ENCODE measurements at places on chromosomes 12 and 14.

DNA sequence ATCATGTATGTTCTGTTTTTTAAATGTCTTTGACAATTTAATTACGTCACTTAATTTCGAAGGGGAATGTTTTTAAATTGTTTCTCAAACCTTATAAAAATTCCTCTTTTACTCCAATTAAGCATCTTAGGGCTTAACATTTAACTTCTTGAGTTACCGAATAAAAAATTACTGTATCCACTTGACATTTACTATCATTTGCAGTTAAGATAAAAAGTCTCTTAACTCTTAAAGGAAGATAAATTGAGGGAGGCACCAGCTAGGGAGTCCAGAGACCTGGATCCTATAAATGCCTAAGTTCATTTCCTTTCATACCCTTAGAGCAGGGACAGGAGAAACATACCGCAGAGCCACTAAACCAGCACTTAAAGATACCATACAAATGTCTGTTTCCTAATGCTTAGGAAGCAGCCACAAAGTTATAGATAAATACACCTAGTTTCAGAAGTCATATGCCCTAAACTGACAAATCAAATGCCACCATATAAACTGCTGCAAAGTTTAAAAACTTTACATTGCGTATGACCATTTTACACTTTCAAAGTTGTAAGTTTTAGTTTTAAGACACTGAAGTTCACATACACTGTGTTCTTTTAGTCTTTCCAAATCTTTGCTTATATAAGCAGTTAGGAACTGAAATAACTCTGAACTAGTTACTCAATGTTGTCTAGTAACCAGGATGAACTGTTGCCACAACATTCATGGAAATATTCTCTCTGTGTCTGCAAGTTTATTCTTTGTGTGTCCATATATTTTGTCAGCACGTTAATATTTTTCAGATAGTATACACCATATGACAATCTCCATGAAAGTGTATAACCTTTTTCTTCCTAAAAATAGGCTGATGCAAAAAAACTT is 71.2 kb downstream of the GALNT4 start:
- no peak for DNase-seq

DNA sequence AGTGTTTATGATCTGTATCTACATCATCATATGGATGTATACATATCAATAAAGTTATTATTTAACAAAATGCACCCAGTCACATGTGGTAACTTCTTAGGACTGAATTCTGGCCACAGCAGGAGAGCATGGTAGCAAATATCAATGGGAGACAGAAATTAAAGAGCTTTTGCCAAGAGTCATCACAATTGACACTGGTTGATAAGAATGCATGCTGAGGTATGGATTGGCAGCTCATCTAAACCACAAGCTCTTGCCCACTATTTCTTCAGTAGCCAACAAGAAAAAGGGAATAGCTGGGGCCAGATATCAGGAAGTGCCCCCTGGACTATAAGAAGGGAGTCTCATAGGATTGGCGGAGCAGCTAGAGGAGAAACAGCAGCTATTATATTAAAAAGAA is 9.4 kb upstream of the PTGR2 start:
- no peak for DNase-seq

- no peak for DNase-seq
These were observed 49.2 kb downstream of the ARF6 start for GRCh38 chr14:49942090-49942489.

DNA sequence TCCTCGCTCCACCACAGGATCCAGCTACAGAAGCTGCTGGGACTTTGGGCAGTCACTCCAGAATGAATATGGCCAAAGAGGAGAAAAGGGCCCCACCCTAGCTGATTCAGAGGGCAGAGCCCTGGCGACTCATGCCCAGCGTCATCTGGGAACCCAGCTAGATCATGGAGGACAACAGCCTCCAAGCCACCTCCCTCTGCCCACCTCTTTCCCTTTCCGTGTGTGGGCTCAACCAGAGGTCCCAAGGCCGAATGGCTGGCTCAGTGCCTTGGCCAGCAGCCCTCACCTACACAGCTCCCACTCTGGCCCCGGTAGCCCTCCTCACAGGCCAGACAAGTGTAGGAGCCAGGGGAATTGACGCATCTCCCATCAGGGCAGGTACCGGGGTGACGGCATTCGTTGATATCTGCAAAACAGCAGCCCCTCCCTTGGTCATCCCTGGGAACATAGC is 17.4 kb downstream of the ISCA2 start:
- no peak for DNase-seq

DNA sequence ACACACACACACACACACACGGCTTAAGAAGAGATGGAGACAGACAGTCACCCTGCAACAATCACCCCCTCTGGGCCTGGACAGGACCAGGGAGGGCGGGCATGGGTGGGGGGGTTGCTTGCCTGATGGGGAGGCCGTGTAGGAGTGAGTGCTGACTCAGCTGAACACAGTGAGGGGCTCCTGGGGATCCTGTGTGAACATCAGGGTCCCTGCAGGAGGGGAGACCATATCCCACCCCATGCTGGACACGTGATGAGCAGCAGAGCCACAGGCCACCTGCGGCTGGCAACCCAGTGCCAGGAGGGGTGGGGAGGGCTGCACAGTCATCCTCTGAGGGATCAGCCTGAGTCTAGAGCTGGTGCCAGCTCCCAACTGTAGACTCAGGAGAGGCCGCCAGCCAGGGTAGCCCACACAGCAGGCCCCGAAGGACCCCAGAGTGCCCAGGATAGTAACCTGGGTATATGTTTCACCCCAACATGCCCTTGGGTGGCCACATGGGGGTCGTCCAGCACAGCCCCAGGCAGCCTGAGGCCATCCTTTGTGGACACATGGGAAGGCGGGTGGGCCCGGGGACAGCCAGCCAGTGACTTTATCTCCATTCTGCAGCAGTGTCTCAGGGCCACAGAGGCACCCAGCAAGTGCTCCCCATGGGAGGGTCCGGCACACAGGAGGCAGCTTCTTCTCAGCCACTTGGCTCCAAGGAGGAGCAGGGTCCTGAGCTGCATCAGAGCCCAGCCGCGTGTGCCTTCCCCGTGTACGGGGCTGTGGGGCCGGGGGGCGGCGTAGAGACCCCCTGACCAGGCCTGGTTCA is 73.7 kb upstream of the SFSWAP start:
- DNase-seq: no peak

DNA sequence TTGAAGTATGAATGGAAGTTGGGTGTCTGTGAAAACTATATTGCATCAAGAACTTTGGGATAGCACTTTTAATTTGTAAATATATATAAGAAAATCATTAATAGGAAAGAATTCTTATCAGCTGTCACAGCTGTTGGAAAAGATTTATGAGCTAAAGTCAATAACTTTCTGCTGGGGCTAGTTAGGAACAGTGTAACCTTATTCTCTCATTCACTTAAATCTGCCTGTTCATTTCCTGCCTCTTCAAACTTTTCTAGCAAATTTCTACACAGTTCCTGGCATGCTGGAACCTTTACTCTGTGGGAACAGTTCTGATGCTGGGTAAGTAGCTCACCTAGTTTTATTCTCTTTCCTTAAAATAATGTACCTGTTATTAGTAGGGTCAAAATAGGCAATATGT is 109.9 kb downstream of the SCN8A start:
- peak; percentile 45 for DNase-seq

DNA sequence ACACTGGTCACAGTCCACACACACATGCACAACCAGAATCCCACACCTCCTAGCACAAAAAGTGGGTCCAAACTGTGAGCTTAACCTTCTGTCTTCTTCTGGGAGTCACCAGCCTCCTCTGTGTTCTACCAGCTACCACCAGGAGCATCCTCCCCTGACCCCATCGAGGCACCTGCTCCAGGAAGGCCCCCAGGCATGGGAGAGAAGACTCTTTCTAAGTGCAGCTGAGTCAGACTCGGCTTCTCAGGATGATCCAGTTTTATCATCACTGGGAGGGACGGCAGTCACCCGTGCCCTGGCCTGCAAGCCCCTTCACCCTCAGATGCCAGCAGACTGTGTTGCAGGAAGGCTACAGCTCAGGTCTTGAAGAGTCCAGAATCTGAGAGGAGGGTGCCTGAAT is 7.9 kb upstream of the ENDOU start:
- no peak for DNase-seq

DNA sequence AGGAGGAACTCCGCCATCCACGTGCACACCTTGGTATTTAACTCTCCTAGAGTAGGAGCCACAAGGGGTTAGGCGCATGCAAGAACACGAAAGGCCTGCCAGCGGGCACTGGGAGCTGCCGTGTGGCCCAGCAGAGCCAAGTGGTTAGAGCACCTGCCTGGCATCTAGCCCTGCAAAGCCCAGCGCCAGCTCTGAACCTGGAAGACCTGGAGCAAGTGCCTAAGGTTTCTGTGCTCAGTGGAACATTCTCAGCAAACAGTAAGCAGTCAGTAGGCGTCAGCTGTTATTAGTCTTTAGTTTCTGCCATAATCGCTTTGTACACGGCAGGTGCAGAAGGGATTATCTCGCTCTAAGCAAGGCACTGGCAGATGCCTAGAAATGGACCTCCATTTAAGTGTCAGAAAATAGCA is 55.4 kb downstream of the SETD3 start:
- DNase-seq: no peak

GRCh38 chr12:127054531-127054930 is 1212.4 kb upstream of the TMEM132C start:
- DNase-seq: no peak

DNA sequence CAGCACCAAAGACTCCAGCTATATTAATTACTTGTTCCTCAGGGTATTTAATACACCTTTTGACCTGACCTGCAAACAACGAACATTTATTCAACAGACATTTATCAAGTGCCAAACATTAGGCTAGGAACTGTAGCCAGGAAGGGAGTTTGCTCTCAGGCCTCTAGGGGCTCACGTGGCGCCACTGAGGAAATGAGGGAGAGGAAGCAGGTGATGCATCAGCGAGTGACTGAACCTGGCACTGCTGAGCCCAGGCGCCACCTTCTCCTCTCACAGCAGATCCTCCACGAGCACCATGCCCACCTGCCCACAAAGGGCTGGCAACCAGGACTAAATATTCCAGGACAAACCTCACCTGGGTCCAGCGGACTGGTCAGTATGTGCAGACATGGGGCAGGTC is 50.2 kb downstream of the SETD3 start:
- DNase-seq: no peak

DNA sequence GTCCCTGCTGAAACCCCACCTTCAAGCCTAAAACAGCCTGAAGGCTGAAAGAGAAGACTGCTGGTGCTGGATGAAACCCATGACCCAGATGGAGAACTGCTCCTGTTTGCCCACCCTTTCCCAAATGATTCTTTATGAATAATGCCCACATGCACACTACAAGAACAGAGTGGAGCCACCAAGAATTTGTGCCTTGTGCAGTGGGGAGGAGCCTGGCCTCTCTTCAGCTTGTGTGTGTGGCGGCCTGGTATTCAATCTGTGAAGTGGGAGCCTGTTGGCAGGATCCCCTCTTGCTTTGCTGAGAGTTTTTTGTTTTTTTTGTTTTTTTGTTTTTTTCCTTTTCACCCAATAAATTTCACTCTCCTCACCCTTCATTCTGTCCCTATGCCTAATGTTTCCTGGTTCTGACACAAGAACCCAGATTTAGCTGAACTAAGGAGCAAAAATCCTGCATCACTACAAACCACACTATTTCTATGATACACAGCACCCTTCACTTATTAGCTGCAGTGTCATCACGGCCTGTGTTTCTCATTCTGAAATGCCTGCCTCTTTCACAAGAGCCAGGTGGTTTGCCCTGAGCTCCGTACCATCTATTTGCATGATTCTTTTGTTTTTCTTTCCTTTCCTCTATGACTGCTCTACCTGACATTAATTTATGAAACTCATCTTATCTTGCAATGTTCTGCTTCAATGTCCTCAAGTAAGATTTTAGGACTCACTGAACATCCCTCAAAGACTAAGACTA is 585.5 kb upstream of the ATXN7L3B start:
- DNase-seq: no peak

DNA sequence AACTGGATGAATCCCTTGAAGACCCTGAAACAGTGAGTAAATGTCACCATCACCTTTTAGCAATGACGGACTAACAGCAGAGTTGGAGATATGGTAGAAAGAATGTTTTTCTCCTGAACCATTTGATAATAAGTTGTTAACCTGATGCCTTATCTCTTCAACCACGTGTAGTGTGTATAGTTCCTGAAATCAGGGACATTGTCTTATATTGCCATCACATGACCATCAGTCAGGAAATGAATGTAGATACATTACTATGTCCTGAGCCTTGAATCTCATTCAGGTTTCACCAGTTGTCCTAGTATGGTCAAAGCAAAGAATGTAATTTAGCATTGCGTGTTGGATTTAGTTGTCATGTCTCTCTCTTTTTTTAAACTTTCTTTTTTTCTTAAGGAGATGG is 15.7 kb downstream of the ATP6V0A2 start:
- DNase-seq: no peak

DNA sequence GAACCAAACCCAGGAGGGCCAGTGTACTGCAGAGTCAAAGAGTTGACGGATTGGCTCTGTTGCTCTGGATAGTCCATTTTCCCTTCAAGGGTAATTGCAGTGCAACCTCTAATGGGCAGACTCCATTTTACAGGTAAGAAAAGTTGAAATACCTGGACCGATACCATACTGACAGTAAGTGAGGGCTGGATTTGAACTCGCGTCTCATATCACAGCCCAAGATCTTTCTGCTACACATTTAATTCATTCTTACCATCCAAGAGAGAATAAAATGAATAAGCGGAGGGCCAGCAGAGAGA is 356 bp upstream of the ZC3H14 start:
- no peak for DNase-seq

DNA sequence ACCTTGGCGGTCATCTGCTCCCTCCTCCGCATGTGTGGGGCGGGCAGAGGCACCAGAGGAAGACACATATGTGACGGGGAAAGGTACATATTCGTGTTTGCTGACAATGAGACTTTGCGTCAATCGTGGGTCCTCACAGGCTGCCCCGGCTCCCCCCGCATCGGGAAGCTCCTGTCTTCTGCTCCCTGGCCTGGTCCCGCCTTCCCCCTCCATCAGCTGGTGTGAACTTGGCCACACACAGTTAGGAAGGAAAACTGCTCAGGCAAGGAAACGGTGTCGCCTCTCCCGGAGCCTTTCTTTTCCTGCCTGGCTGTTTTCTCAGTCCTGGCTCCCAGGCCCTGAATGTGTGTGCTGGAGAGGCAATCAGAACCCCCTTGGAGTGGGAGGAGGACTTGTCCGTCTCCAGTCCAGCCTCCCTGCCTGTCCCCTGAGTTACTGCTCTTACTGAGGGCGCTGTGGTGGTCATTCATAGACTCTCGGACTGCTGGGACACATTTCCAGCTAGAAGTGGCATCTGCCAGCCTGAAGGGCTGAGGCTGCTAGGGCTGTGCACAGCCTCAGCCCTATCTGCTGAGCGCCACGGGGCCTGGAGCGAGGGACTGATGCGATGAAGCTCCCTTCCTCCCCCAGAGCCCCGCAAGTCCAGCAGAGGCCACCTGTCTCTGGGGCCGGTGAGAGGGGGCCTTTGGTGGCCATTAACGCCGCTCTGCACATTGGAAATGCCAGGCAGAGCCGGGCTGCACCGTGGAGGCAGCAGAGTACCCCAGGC is 44.2 kb upstream of the TSPAN9 start:
- peak; percentile 74 for DNase-seq

DNA sequence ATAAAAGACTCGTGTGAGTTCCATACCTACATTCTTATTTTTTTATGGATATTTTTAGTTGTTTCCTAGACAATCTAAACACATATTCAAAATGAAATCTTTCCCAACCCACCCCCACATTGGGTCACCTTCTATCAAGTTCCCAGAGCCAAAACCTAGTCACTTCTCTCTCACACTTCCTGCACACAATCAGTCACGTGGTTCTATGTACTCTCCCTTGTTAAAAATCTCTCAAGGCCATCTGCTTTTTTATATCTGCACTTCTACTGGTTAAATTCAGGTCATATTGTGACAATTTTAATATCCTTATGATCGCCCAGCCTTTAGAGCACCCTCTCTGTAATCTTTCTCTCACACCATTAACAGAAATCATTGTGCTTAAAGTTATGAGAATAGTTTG is 175.0 kb upstream of the SYT10 start:
- no peak for DNase-seq
